ENCODE measurements at places on chromosomes 7 and 10.

DNA sequence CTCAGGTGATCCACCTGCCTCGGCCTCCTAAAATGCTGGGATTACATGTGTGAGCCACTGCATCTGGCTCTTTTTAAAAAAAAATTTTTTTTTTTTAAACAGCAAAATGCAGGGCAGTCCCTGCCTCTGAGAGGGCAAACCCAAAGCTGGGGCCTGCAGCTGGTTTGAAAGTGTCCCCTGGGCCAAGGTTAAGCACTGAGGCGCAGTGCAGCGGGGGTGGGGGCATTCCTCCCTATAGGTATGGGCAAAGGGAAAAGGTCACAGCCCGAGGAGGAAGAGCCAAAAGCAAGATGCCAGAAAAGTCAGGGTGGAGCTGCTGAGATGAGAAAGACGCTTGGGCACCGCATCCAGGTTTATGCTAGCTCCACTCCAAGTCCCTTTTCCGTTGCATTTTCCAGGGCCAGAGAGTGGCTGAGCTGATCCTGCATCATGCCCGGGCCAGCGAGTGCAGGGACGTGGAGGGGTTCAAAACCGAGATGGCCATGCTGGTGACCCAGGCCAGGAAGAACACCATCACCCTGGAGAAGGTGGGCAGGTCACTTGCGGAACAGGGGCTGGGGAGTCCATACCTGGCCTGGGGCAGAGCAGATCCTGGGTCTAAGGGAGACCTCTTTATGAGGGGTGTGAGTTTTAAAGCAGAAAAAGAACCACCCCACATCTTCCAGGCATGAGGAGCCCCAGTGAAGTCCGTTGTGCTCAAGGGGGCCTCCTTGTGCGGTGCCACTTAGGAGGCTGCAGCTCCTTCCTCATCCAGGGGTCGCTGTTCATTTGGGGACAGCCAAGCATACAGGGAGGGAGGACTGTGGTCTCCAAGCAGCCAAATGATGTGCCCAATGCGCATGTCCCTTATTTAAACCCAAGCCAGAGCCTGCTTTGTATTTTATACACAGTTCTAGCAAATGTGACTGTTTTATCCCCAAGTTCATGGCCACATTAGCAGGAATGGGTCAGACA lies 7.0 kb upstream of the NDUFB2 start:
- DNase-seq, result no peak

- no peak for DNase-seq
Measured at GRCh38 chr10:120182431-120182830, 274.6 kb upstream of the PLPP4 start.

DNA sequence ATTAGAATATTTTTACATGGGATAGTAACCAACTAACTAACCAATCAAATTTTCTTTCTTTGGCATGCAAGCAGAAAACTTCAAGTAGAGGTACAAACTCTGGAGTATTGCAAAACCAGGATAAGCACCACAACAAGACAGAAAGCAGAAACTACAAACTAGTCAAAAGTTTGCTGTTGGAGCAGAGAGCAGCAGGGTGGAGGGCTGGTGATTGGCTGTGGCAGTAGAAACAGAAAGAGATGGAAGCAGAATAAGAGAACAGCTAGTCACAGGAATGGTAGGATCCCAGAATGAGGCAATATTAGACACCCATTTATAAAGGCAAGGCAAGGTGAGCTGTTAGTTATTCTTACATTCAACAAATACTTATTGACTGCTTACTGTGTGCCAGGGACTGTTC lies 6.8 kb upstream of the MACC1 start:
- DNase-seq, result peak; percentile 24

DNA sequence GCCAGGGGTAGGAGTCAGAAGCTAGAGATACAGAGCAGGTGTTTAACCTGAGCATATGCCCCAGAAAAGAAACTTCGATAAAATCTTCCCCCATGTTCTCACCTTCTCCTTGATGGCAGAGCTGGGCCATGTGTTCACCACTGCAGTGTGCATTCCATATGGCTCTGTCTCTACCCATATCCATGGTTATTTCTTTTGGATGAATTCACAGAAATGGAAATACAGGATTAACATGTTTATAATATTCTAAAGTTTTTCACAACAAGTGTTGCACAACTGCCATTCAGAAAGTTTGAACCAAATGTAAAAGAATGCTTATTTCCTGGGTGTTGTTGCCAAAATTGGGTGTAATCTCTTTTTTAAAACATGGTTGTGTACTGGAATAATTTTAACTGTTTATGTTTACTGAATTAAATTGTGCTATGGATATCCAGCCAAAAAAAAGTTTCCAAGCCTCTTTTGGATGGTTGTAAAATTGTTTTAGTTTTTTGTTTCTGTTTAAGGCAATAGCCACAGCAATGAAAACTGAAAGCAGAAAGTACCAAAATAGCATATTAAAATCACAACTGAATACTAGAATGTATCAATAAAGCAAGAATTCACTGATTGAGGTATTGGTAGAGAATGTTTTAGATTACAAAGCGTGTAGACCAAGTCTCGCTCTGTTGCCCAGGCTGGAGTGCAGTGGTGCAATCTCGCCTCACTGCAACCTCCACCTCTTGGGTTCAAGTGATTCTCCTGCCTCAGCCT lies 19.9 kb upstream of the CCNY start:
- no peak for DNase-seq

- no peak for DNase-seq
Measured at GRCh38 chr10:89431977-89432376, 17.6 kb downstream of the IFIT5 start.

DNA sequence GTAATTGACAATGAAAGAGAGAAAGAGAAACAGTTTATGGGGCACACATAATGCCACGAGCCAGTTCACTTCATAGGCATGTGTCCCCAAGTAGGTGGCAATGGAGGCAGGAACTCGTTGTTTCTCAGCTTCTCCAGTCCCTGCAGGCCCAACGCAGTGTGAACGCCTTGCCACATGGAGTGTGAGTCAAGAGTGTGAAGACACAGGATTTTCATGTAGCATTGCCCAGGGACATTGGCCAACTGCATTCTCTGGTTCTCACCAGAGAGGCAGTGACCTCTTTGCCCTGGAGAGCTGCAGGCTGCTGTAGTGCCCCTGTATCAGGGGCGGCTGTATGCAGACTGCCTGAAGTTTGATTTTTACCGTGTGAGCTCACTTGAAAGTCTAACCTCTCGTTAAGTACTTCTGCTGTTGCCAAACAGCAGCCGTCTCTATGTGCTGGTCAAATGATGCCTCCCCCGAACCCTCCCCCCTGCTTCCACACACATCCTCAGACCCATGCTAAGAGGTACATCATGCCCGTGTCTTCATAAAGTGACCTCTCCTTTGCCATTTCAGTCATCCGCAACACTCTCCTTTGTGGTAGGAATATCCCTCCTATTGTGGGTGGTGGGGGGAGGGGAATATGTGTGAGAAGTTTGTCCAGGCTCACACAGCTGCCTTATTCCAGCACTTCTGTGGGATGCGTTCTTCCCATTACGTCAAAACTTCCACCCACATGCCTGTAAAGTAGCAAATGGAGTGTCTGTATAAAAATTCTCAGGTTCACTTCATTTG lies 12.7 kb downstream of the LRRC18 start:
- no peak for DNase-seq

GRCh38 chr10:122164815-122165483 lies 106.1 kb upstream of the BTBD16 start:
- DNase-seq, result no peak

DNA sequence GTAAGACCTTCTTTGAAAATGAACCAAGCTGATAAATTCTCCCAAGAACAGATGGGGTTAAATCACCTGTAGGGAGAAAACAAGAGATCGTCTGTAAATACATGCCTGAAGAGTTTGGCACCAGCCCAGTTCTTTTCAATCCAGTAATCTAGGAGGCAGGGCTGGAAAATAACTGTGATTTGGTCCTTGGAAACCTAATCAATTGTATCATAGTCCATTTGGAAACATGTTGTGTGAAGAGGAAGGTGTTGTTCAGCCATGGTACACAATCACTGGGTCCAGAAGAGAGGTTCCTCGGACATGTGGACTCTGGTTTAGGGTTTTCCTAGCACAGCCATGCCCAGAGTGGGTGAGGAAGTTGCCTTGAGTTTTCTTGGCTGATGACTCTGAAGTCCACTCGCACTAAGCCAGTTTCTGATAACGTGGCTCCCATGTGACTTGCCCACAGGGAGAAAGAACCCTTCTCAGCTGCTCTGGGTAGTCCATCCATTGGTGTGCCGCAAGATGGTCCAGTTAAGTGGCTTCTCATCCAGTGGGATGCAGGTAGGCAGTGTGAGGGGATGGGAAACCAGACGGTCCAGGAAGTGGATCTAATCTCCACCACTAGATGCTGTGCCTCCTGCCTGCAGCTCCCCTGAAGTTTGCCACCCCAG lies 5.1 kb downstream of the BLNK start:
- no peak for DNase-seq

GRCh38 chr7:45617166-45617565 lies 43.0 kb downstream of the ADCY1 start:
- DNase-seq, result no peak

DNA sequence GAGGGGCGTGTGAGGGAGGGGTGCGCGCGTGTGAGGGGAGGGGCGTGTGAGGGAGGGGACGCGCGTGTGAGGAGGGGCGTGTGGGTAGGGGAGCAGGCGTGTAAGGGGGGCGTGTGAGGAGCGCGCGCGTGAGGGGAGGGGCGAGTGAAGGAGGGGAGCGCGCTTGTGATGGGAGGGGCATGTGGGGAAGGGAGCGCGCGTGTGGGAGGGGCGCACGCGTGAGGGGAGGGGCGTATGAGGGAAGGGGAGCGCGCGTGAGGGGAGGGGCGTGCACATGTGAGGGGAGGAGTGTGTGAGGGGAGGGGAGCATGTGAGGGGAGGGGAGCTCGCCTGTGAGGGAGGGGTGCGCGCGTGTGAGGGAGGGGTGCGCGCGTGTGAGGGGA lies 19.1 kb downstream of the MXI1 start:
- peak; percentile 79 for DNase-seq
